ENCODE measurements at places on chromosomes 6 and 20.

DNA sequence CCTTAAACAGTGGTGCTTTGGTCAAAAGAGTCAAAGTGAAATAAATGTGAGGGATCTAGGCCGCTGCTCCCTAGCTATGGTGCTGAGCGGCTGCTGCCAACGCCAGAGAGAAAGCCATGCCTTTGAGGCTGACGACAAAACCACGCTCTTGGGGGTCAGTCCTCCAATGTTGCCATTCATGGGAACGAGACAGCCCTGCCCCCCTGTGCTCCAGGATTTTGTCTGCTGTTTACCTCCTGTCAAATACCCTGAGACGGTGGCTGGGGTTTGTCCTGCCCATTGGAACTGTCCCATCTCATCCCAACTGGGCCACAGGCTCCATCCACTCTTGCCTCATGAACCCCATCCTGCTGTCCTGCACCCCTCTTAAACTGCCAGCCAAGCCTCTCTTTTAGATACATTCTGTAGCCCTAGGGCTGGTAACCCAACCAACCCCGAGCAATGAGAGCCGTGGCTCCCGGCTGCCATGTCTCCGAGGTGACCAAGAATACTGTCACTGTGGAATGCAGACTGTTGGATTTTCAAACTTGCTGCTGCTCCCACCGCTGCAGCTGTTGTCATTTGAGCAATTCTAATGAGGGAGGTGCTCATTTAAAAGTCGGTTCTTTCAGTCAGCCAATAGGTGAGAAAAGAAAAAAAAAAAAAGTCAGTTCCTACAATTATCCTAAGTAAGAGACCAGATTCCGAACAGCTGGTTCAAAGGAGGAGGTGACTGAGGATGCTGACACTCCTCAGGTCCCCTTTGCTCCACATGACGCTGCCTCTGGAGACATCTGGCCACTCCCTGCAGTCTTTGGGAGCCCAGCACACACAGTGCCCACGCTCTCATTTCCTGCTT lies 73.1 kb upstream of the QKI start:
- no peak for DNase-seq

GRCh38 chr6:112018619-112019416 lies 35.1 kb upstream of the CCN6 start:
- DNase-seq: no peak

- no peak for DNase-seq
These were observed 543.9 kb downstream of the RNF144B start for GRCh38 chr6:18931086-18931485.

- DNase-seq: no peak
These were observed 773.6 kb upstream of the SLC35B3 start for GRCh38 chr6:9208966-9209365.

GRCh38 chr20:48463916-48464315 lies 363.9 kb downstream of the PREX1 start:
- DNase-seq: no peak

GRCh38 chr6:25329982-25330381 lies 50.8 kb downstream of the CARMIL1 start:
- no peak for DNase-seq

- no peak for DNase-seq
These were observed 83.8 kb upstream of the TOX2 start for GRCh38 chr20:43830883-43831282.

- DNase-seq: no peak
These were observed 28.5 kb downstream of the B4GALT5 start for GRCh38 chr20:49685161-49685601.

DNA sequence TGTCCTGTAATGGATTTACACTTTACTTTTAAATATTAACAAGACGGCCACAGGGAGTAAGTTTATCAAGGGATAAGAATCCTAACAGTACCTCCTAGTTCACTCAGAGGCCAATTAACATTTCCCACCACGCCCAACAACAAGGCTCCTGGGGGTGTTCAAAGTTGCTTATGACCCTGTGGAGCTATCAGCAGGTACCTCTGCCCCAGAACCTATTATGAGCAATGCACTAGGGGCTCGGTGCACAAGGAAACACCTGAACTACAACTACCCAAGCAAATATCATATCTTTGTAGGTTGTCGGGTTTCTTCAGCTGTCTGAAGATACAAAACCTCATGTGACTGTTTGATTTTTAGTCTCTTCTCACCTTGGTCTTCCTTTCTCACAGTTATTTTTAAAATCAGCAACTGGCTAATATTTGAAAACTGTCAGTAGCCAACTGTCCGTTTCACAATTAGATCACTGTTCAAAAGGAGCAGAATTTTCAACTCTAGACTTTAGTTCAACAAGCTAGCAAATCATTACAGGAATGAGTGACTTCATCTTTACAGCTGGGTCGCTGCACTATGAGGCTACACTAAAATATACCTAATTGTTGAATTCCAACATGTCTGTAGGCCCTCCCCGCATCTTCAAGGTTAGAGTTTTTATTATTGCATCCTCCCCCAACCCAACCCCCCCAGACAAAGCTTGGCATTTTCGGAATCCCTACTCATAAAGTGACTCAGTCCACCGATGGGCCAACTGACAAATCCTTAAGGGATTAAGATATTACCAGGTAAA lies 38.1 kb downstream of the B4GALT5 start:
- DNase-seq: no peak

DNA sequence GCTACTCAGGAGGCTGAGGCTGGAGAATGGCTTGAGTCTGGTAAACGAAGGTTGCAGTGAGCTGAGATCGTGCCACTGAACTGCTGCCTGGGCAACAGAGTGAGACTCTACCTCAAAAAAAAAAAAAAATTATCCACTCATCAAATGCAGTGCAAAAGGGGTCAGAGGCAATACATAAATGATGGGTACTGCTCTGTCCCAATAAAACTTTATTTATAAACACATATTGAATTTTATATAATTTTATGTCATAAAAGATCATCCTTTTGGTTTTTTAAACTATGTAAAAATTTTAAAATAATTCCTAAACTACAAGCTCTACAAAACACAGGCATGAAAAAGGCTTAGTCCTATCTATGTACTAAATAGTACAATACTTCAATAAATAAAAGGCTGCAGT lies 10.3 kb downstream of the KHDC1 start:
- DNase-seq: no peak

GRCh38 chr6:25889877-25890853 lies 16.1 kb upstream of the SLC17A3 start:
- DNase-seq: no peak

DNA sequence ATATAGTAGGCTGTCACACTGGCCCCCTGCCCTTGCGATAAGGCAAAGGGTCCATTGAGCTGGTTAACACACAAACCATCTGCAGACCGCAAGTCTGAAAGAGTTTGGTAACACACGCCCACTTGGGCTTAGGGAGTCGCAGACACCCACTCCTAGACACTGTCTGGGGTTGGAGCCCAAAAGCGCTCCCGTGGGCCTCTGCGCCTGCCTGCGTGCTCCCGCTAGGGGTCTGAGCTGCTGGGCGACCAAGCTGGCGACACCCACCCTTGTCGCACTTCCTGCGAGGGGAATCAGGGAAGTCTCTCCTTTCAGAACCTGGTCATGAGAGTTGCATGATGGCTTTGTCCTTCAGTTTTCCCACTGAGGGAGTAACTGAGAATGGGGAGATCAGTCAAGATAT lies 653.0 kb downstream of the HTR1B start:
- DNase-seq: no peak

GRCh38 chr6:108361312-108361932 lies 66.6 kb downstream of the AFG1L start:
- DNase-seq: no peak

- no peak for DNase-seq
These were observed 148.0 kb upstream of the LRFN2 start for GRCh38 chr6:40735121-40735520.

- no peak for DNase-seq
These were observed 422.5 kb upstream of the OPRM1 start for GRCh38 chr6:153616506-153616905.

GRCh38 chr20:62861726-62862336 lies at the start of gene TCFL5:
Gene TCFL5, minus strand, starts transcription at chr20:62861822. Its CDS starts 152 bp downstream, at chr20:62861670.
- DNase-seq: no peak

GRCh38 chr6:31728767-31729514 lies at the start of gene DDAH2:
Gene DDAH2, minus strand, starts transcription at chr6:31729299. Its CDS starts 138 bp downstream, at chr6:31729161.
- DNase-seq: no peak

- no peak for DNase-seq
These were observed 665.4 kb downstream of the EPHA7 start for GRCh38 chr6:92753956-92754355.

- DNase-seq: no peak
These were observed 3.7 kb downstream of the RPL10A start for GRCh38 chr6:35471836-35472345.

- DNase-seq: no peak
These were observed 274.1 kb upstream of the FLRT3 start for GRCh38 chr20:14611479-14611878.

DNA sequence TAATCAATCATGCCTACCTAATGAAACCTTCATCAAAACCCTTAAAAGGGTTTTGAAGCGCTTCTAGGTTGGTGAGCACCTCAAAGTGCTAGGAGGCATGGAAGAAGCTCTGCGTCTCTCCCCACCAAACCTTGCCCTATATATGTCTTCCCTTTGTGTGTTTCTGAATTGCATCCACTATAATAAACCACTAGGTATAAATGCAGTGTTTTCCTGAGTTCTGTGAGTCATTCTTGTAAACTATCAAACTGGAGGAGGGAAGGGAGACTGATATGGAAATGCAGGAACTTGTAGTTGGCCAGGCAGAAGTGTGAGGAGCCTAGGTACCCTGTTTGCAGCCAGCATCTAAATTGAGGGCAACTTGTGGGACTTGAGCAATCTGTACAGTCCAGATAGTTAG lies 698.8 kb downstream of the DOK5 start:
- DNase-seq: no peak

DNA sequence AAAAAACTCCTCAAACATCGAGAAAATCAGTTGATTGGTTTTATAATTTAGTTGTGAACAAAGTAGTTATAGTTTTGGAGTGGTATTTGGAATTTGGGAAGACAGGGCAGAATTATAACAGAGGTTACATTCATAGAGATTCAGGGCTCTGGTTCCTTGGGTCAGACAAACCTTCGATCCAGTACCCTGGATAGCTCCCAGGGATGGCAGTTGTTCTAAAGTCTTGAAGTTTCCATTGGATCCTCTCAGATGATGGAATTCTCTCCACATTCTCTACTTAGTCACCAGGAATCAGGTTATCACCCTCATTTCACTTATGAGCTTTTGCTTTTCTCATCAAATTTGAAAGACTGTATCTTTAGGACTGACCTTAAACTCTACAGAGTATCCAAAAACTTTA lies 285.1 kb downstream of the CENPW start:
- DNase-seq: no peak

GRCh38 chr6:45548657-45549515 lies 171.2 kb upstream of the SUPT3H start:
- DNase-seq: no peak

DNA sequence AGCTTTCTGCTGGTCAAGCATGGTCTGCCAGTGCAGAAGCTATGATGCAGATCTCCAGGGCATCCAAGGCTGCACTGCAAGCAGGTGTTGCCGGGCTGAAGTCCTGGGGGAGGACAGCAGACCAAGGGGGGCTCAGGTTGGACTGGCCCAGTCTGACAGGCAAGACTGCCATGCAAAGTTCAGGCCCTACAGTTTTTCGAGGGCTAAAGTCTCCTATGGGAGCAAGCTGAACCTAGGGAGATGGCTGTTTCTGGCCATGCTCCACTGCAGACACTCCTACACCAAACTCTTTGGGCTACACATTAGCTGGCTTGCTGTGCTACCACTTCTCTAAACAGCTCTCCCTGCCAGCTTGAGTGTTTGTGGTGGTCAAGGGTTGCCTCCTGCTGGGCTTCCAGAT lies 130.0 kb upstream of the SYNCRIP start:
- DNase-seq: no peak

GRCh38 chr6:143872201-143872600 lies 7.9 kb downstream of the ZC2HC1B start:
- DNase-seq: no peak

DNA sequence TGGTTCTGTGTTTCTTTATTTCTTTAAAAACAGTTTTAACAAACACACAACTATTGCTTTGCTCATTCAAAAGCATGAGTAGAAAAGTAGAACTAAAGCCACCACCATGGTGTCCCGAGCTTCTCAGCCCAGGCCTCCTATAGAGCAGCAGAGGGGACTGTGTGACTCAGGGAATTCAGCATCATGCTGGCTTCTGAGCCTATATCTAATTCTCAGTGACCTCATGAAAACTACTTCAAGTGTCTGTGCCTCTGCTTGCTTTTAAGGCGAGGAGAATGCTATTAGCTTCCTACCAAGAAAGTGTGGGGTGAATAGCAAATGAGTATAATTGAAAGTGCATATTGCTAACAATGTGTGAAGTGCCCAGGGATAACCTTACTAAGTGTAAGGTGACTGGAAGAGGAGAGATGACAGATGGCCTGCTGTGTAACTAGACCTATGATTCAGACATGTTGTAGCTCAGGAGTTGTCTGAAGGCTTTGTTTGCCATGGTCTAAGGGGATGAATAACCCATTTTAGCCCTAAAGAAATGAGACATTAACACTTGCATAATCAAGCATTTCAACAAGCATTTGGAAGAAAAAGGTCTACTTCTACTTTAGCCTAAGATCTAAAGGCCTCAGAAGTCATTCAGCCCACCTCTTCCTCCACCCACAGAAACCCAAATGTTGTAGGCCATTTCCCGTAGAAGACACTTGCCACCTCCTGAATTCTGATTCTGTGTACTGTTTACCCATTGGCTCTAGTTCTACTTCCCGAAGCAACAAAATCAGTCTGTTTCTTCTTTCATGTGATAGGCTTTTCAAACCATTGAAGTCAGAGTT lies 121.5 kb upstream of the ARG1 start:
- no peak for DNase-seq

- DNase-seq: no peak
These were observed 435 bp downstream of the ZSWIM3 start for GRCh38 chr20:45857882-45858216.
